Stimulated activated CD8-positive, alpha-beta memory T cell treated with anti-CD3 and anti-CD28 coated beads, Interleukin-12 subunit alpha, Interleukin-12 subunit beta, amount 100 ng/mL, for 4 hours (primary cell): ENCODE measurements at places on chromosomes 5 and 9.

DNA sequence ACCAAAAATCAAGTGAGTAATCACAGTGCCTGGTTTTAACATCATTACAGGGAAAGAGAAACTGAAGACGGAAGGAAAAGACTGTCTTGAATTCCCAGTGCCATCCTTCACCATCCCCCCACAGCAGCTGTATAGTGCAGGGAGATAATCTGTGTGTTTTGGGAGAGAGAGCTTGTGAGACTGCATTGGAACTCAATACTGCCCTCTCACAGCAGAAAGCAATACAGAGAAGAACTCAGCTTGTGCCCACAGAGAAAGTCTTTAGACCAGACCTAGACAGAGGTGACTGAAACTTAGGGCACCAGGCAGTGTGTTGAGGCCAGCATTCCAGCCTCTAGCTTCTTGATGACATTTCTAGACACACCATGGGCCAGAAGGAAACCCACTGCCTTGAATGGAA lies 754.7 kb upstream of the CDH6 start:
- DNase-seq = no peak

DNA sequence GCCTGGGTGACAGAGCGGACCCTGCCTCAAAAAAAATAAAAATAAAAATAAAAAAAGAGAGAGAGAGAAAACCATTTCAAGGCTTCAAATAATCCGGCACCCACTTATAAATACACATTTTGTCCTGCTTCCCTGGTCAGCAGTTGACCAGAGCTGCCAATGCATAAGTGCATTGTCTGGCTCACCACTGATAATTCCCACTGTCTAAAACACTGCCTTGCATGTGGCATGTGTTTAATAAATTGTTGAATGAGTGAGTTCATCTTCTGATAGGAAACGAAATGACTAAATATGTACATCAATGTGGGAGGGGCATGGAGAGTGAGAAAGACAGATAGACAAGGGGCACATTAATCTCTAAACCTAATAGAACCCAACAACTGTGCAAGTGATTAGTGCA lies 42.9 kb downstream of the MEGF10 start:
- no peak for DNase-seq

GRCh38 chr5:34698754-34699153 lies 42.6 kb downstream of the RAI14 start:
- DNase-seq = no peak

- DNase-seq = no peak
Observed at GRCh38 chr9:91814201-91814600, 135.8 kb downstream of the ROR2 start.

DNA sequence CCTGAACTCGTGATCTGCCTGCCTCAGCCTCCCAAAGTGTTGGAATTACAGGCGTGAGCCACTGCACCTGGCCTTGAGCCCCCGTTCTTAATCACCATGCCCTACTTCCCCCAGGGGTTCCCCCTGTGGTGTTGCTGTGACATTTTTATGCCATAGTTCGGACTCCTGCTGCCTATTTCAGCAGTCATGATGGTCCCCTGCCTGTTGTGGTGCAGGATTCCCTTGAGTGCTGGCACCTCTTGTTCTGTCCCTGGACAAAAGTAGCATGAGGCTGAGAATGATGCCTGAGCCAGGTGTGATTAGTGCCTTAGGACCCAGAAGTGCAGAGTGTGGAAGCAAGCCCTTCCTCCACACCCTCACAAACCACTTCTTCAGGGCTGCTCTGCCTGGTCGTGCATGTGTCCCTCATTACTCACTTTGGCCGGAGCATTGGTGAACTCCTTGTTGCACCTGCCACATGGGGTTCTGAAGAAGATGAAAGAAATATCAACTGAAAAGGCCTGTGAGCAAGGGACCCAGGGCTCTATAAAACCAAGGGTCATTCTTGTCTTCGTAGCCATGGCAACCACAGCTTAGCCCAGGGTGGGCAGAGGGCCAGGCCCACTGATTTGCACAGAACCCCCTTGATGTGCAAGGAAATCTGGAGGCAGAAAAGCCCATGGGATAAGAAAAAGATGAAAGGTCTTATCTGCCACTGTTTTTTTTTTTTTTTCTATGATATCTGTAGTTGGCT lies 228.0 kb downstream of the NTRK2 start:
- no peak for DNase-seq

DNA sequence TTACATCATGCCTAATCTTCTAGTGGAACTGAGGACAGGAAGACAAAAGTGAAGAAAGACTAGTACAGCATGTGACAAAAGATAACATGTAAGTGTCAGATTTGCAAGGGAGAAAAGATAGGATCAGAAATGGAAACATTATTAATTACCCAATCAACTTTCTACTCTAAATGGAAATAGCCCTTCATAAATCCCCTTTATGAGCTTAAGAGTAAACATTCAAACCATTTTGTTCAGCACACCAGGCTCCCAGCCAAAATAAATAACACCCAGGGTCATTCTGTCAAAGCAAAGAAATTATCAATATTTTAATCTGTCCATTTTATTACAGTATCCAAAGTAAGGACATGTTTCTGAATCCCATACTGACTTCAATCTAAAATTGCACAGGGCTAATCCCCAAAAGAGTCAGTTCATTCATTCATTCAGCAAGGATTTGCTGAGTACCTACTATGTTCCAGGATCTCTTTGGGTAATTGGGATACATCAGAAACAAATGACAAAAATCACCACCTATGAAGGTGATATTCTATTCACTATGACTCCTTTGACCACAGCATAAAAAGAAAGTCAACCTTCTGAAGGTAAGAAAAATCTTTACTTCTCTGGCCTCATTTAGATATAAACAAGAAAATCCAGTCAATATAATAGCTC lies 5.3 kb downstream of the PRELID2 start:
- DNase-seq = no peak

GRCh38 chr5:125575891-125576505 lies 829.6 kb upstream of the ZNF608 start:
- no peak for DNase-seq
